DMS 273 treated with DMSO at 0.1 percent for 48 hours (cell line): ENCODE measurements at places on chromosomes 6 and 20.

GRCh38 chr6:125869427-125869826, 78.7 kb downstream of the NCOA7 start:
- no peak for DNase-seq

DNA sequence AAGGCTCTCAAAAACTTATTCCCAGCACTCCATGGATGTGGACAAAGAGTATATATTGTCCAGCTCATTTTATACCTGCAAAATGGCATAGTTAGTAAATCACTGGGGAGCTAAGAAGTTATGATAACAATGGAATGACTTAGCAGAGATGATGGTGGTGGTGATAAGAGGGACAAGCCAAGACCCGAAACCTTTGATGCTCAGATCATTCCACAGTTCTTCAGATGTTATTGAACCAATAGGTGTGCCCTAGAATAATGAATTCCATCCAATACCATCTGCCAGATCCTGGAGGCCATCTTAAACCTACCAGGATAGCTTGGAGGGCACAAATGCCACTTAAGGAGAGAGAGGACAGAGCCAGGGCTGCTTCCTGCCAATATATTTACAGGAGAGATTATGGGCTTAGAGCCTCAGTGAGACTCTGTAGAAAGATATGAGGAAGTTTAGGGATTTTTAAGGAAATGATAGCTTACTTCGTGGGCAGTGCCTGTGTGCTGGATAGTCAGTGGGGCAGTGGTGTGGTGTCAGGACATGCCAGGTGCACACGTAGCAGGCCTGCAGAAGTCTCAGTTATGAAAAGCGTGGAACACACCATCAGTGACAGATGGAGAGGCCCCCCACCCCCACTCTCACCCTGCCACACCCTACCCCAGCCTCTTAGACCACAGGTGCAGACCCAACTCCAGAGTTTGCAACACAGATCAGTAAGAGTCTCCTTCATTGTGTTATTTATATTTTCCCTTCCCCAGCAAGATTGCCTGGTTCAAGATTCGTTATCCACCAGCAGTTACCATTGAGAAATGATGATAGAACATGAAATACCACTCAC, 209.7 kb upstream of the SUPT3H start:
- DNase-seq: no peak

- peak; percentile 54 for DNase-seq
Observed at GRCh38 chr20:33211817-33212424, 5.2 kb upstream of the BPIFA3 start.

- DNase-seq: no peak
Observed at GRCh38 chr6:129632172-129632613, 77.8 kb downstream of the ARHGAP18 start.

DNA sequence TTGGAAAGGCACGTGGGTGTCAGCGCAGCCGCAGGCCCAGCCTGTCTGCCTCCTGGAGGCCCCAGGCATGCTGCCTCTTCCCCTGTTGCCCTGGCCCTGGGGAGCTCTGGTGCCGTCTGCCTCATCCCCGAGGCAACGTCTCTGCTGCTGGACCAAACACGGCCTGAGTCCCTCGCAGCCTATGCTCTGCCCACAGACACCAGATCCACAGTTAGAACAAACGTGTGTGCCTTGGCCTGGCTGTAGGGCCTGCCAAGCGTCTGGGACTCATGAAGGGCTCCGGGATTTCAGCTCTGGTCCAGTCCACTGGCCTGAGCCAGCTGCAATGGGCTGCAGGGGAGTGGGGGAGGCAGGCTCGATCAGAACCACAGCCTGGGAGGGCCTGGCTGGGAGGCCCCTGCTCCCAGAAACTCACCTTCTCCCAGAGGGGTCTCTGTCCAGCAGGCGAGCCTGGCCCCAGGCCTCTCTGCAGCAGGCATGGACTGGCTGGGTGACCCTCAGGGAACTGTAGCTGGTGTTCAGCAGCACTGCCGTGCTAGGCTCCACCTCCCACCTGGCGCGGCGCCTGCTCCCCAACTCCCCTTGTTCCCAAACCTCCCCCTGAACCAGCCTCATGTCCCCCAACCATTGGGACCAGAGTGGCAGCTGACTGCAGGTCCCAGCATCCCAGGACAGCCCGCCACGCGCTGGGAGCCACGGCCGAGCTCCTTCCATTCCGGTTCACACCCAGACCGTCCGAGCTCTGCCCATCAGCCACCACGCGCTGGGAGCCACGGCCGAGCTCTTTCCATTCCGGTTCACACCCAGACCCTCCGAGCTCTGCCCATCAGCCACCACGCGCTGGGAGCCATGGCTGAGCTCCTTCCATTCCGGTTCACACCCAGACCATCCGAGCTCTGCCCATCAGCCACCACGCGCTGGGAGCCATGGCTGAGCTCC, 197.0 kb downstream of the DLL1 start:
- no peak for DNase-seq

- DNase-seq: no peak
Observed at GRCh38 chr20:63061051-63061770, 54.4 kb upstream of the BHLHE23 start.

GRCh38 chr6:108407904-108408827, 113.3 kb downstream of the AFG1L start:
- peak; percentile 26 for DNase-seq

DNA sequence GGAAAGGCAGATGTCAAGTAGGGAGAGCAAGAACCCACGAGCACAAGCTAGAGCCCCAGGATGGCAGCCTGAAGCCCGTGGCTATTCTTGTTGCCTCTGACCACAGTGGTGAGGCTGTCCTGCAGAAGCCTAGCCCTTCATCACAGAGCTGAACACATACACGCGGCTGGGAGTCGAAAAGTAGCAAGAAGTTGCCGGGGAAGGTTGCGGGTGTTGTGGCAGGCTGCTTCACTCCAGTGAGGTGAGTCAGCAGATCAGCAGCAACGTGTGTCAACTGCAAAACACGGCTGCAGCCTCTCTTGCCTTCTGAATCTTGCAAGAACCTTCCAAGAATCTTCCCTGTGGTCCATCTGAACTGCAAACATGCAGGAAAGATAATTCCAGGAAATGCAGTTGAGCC, 10.6 kb upstream of the STX16 start:
- DNase-seq: no peak

GRCh38 chr6:147881432-147881831, 372.9 kb downstream of the SAMD5 start:
- no peak for DNase-seq

- no peak for DNase-seq
Observed at GRCh38 chr6:143596866-143597265, 80.9 kb upstream of the PHACTR2 start.
